ENCODE measurements at places on chromosomes 6 and 20. TPM values are rescaled to one million over a fixed set of nuclear protein-coding genes. Genes with fewer than 3 reads are reported as not detected.

Gene RCAN2
- 152 TPM for total RNA-seq

Gene LCA5
- total RNA-seq: 2.2 TPM

Gene SLC44A4
- not detected for total RNA-seq

Gene NFATC2
- total RNA-seq: 7.0 TPM

Gene CTAGE9
- total RNA-seq: not detected

Gene ADGRF1
- total RNA-seq: not detected

Gene RIPOR2
- total RNA-seq: 4.8 TPM

Gene COMMD7
- total RNA-seq: 38.9 TPM

Gene EPPIN
- not detected for total RNA-seq

Gene CALHM4
- total RNA-seq: not detected

Gene DYNLT2
- 1.1 TPM for total RNA-seq

Gene BHLHE23
- not detected for total RNA-seq

Gene PERP
- 45.6 TPM for total RNA-seq

Gene ELMO2
- 36.1 TPM for total RNA-seq

Gene HLA-G
- total RNA-seq: not detected

Gene BPI
- total RNA-seq: not detected

Gene ADGRF4
- total RNA-seq: 0.26 TPM

Gene VSX1
- 0.38 TPM for total RNA-seq

Gene EIF2S2
- 37.2 TPM for total RNA-seq

Gene MOG
- 1.7 TPM for total RNA-seq

Gene GMDS
- 8.4 TPM for total RNA-seq

Gene C20orf96
- total RNA-seq: 7.2 TPM
